Stimulated activated CD8-positive, alpha-beta memory T cell treated with anti-CD3 and anti-CD28 coated beads, Interleukin-15, amount 100 ng/mL, for 48 hours (primary cell): ENCODE measurements at places on chromosomes 6 and 20.

GRCh38 chr20:35284267-35284991 is at the start of gene EIF6:
EIF6 (minus strand) TSS chr20:35284772; CDS start chr20:35284487, 285 bp downstream.
- DNase-seq, result peak; percentile 79

DNA sequence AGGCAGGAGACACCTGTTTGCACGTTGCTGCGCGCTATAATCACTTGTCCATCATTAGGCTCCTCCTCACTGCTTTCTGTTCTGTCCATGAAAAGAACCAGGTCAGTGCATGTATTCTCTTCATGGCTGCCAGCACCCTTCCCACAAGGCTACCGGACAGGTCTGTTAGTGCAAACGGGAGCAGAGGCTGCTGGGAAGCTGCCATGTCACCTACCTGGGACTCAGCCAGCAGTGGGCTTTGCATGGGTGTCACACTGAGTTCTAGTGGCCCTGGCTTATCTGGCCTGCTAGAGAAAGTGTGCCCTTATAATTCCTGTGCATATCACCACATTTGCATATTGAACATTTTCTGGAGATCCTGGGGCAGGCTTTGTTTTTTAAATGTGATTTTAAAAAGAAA is 24.8 kb downstream of the LYRM2 start:
- no peak for DNase-seq

DNA sequence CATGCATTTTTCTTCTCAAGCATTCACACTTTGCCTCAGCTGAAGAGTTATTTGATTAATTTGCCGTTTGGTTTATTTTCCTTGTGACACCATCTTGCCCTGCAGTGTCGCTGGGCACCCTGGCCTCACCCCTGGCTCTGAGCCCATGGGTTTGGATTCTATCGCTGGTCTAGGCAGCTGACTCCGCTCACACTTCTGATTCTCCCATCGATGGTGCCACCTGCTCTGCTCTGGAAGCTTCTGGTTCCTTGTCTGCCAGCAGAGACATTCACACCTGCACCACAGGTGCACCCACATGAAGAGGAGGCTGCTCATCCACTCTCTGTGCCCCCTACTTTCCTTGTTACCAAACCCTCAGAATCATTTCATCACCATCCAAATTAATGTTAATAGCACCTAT is 291.6 kb upstream of the CDH4 start:
- no peak for DNase-seq

DNA sequence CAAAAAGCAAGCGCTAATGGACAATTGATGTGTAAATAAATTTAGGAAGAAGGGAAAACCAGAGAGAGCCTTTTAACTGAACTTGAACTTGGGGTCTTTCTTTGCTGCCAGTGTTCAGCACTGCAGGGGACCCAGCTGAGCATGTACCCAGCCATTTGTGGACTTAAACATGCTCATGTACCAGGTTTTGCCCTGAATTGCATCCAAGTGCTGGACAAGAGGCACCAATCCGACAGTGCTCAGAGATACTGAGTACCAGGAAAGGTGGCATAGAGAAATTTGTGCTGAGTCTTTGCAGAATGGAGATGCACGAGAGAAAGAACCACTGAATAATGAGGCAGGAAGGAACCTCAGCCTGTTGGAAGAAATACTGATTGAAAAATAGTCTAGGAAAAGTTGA is 16.0 kb downstream of the AKAP12 start:
- no peak for DNase-seq
